ENCODE measurements at places on chromosomes 7 and 10.

DNA sequence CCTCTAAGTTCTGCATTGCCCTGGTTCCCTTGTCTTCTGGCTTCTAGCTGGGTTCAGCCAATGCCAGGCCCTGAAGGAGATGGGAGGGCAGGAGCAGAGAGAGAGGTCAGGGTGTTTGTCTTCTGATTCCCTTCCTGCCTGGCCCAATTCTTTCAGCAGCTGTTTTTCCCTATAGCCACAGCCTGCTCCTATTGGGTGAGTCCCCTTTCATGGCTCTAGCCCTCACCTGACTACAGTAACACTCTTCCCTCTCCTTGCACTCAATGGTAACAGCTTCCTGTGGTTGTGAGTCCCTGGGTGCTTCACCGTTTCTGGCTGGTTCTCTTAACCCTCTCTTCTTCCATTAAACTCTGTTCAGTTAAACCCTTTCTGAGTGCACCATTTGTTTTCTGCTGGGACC is 17.1 kb downstream of the NPFFR1 start:
- no peak for DNase-seq

- DNase-seq, result no peak
These were observed 4.5 kb upstream of the ZNF438 start for GRCh38 chr10:31036209-31036608.

DNA sequence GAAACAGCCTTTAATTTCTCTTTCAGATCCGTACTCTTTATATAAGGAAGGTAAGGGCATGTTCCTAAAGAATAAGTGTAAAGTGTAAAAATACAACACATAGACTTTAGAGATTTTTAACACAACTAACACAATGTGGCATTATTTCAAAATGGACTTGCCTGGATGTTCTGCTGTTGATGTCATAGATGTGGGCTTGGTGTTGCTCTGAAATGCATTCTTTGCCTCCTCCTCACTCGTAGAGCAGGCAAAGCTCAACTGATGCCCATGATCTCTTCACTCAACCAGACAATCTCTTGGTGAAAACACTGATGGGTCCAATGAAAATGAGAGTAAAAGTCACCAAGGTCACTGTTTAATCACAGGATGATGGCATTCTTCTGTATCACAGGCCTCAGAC is 174.2 kb upstream of the TCERG1L start:
- no peak for DNase-seq

DNA sequence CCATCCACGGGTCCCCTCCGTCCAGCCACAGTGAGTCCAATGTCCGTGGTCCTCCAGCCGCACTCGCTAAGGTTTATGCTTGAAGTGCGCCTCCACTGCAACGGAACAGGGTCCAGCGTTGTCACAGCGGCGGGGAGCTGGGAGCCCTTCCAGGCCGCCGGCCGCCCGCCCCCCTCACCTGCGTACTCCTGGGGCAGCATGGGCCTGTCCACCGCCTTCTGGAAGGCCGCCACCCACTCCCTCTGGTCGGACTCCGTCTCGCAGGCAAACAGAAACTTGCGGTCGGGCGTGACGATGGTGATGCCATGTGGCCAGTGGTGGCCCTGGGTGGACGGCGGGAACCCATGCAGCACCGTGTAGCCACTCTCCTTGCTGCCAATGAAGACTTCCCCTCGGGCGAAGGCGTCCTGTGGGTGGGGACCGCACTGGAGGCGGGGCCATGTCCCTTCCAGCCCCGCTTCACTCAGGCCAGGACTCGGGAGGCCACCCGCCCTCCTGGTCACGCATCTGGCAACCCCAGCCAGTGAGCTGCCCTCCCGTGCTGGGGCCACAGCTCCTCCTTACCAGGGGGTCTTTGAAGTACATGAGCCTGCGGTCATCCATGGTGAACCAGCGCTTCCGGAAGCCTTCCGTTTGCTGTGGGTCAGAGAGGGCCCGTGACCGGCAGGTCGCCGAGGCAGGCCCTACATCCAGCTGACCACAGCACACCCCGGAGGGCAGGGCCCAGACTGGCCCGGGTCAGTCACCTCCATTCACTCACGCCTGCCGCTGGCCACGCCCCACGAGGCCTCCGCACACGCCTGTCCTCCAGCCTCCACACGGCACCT is 22.7 kb downstream of the GET4 start:
- DNase-seq, result no peak

- peak; percentile 53 for DNase-seq
These were observed 21.0 kb upstream of the EPC1 start for GRCh38 chr10:32367793-32368453.

DNA sequence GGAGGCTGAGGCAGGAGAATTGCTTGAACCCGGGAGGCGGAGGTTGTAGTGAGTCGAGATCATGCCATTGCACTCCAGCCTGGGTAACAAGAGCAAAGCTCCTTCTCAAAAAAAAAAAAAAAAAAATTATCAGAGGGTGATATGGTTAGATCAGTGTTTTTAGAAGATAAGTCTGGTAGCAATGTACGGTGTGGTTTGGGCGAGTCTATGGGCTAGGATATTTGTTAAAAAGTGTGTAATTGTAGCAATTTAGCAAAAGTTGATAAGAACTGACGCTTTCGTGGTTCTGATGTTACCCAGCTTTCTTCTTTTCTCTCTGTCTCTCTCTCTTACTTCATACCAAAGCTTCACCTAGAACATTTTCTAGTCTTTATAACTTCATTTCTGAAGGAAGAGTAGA is 6.9 kb upstream of the CYP51A1 start:
- no peak for DNase-seq

- DNase-seq, result no peak
These were observed 518 bp downstream of the WAPL start for GRCh38 chr10:86520871-86521677.
